Effector memory CD8-positive, alpha-beta T cell (primary cell): ENCODE measurements at places on chromosomes 3 and 15.

- no peak for DNase-seq
Measured at GRCh38 chr3:136294176-136294575, 44.0 kb downstream of the PCCB start.

DNA sequence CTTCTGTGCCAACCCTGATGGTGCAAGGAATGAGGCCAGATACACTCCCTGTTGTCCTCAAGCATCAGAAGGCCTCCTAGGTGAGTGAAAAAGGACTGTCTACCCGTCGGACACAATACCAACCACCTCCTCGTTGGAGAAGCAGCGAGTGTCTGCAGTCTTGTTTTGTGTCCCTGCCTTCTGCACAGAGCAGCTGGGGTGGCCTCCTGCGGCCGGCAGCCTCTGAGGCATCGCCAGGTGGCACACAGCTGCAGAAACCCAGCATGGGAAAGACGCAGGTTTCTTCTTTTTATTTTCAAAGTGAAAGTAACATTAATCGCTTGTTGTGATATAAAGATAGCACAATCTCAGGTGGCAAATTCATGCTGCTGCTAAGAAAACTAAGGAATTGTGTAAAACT, 509.9 kb downstream of the OCA2 start:
- no peak for DNase-seq

DNA sequence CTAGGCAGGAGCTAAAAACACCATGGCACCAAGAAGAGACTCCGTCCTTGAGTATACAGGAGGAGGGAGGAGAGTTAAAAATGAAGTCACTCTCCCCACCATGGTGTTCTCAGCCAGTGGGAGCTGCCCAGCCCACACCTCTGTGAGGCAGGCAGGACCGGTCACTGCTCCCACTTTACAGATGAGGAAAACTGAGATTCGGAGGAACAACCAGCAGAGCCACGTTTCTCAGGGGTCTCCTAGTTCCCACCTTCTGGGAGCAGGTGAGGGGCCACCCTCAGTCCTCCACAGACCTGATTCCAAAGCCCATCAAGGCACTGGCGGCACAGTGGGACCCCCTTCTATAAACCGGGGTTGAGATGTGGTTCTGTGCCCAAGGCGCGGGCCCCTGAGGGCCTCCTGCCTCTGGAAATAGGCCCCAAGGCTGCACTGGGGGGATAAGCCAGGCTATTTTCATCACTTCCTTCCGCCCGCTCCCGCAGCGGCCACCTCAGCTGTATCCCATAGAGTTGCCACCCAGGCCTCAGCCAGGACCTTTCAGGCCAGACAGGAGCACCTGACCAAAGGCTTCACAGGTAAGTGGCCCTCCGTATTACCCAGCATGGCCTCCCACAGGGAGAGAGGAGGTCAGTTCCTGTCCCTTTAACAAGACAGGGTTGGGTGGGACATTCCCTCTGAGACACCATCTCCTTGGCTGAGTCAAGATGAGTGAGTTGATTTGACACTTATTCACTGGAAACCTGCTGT, at the start of gene GP9:
Gene GP9, plus strand, starts transcription at position 504 of the 747 bp plus-strand sequence. CDS start 961 bp downstream, outside the sequence.
- DNase-seq = no peak

GRCh38 chr3:132854856-132855535, 132.8 kb upstream of the NPHP3 start:
- no peak for DNase-seq

- no peak for DNase-seq
Measured at GRCh38 chr3:157086060-157086750, 73.7 kb downstream of the CCNL1 start.

- no peak for DNase-seq
Measured at GRCh38 chr3:58084788-58085543, 76.7 kb downstream of the FLNB start.

DNA sequence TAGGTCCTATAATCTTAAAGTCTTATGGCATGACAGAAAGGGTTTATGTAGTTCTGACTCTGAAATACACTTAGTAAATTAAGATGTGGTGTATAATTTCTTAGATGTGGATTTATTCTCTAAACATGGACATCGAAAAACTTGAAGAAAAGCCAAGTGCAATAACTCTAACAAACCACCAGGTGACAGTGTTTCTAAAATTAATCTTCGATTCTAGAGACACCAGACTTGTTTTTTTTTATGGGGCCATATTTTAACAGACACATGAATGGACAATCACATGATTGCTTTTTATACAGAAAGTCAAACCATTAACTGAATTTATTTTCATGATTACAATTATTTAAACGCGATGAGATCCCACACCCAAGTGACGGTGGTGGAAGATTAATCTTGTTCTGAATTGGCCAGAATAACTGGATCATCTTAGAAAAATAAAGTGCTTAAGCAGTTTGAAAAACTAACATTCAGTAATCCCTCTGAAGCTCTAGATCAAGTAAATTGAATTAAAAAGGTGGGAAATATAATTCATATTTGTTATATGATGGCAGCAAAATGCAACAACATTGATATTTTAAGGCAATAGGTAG, 305.1 kb downstream of the LSAMP start:
- no peak for DNase-seq

DNA sequence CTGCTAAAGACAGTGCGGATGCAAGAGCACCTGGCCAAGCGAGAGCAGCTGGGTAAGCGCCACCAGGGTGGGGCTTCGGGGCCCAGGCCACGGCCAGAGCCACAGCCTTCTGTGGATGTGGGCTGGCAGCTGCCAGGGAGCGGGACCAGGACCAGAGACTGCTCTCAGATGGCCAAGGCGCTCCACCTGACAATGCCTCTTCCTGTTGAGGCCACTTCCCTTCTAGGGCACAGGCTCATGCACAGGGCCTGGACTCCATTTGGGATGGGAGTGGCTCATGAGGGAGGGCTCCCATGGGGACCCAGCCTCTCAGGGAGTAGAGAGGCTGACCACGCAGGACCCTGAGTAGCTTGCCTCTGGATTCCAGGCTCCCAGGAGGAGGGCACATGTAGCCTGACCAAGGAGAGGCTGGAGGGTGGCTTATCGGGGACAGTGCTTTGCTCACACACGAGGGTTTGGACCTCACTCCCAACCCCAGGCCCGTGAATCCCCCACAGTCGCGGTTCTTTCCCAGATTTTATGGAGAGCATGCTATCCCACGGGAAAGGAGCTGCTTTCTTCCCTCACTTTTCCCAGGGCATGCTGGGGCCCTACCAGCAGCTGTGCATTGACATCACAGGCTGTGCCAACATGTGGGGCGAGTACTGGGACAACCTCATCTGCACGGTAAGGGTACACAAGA, 25.1 kb downstream of the ACAA1 start:
- no peak for DNase-seq

GRCh38 chr3:31728403-31728802, 195.7 kb downstream of the STT3B start:
- no peak for DNase-seq

GRCh38 chr15:48149858-48150257, 28.2 kb downstream of the MYEF2 start:
- DNase-seq = no peak

DNA sequence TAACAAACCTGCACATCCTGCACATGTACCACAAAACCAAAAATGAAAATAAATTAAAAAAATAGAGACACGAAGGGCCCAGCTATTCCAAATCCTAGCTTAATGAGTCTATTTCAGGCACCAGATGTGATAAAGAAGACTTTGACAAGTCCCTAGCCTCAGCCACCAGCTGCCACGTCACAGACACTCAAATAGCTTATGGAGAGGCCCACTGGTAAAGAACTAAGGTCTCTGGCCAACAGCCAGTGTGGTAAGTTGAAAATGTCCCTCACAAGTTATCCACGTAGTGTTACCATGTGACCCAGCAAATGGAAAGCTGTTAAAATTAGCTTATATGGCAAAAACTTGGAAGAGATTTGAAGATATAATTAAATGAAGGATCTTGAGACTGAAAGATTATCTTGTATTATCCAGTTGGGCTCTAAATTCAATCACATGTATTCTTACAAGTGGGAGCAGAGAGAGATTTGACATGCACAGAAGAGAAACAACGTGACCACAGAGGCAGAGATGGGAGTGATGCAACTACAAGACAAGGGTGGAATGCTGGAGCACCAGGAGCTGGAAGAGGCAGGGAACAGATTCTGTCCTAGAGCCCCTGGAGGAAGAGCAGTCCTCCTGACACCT, 10.9 kb downstream of the ACSBG1 start:
- DNase-seq = no peak

- DNase-seq = no peak
Measured at GRCh38 chr3:173221010-173221409, 80.0 kb upstream of the SPATA16 start.
